Kidney epithelial cell (primary cell): ENCODE measurements at places on chromosomes 11 and 22. TPM values are rescaled to one million over a fixed set of nuclear protein-coding genes. Genes with fewer than 3 reads are reported as not detected.

SMC1B gene
- 0.08 and 0.14 TPM in 2 replicates for total RNA-seq

GTSE1 gene
- 3.8 and 4.5 TPM in 2 replicates for total RNA-seq

GRCh38 chr22:20095521-20095920, 15.5 kb downstream of the DGCR8 start:
- DNase-seq, result no peak

DNA sequence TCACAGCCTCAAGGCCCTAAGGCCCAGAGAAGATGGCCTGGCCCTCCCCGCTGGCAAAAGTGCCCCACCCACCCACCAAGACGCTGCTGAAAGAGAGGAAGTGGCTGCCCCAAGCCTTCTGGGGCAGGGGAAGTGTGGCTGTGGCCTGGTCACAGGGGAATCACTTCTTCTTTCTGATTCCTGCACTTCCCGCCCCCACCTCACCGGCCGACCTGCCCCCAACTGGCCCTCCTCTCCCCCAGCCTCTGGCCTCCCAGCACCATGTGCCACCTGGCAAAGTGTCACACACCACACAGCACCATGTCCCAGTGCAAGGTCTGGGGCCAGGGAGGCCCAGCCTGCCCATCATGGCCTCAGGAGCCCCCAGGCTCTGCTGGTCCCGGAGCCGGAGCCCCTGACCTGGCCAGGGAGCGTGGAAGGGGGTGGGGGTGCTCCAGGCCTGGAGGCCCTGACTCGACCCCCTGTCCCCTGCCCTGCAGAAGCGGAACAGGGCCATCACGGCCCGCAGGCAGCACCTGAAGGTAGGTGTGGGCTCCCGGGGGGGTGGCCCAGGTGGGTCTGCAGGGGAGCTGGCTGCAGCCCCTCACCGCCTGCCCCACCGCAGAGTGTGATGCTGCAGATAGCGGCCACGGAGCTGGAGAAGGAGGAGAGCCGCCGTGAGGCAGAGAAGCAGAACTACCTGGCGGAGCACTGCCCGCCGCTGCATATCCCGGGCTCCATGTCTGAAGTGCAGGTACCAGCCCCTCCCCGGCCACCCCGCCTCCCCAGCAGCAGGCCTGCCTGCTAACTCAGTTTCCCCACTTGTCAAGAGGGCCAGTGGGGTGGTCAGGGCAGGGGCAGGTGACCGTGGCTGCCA, 1.4 kb downstream of the TNNI2 start:
- DNase-seq, result no peak

DNA sequence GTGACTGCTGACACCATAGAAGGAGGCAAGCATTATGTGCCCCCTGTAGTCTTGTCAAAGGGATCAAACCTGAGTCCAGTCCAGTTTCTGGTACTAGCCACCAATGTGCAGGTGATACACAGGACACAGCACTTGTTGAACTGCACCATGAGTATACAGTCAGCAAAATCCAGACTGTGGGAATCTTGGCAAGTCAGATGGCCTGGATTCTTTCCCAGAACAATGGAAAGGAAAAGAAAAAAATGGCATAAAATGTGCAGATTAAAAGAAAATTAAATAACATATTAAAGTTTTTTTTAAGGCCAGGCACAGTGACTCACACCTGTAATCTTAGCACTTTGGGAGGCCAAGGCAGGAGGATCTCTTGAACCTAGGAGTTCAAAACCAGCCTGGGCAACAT, 16.8 kb downstream of the CRY2 start:
- no peak for DNase-seq

DNA sequence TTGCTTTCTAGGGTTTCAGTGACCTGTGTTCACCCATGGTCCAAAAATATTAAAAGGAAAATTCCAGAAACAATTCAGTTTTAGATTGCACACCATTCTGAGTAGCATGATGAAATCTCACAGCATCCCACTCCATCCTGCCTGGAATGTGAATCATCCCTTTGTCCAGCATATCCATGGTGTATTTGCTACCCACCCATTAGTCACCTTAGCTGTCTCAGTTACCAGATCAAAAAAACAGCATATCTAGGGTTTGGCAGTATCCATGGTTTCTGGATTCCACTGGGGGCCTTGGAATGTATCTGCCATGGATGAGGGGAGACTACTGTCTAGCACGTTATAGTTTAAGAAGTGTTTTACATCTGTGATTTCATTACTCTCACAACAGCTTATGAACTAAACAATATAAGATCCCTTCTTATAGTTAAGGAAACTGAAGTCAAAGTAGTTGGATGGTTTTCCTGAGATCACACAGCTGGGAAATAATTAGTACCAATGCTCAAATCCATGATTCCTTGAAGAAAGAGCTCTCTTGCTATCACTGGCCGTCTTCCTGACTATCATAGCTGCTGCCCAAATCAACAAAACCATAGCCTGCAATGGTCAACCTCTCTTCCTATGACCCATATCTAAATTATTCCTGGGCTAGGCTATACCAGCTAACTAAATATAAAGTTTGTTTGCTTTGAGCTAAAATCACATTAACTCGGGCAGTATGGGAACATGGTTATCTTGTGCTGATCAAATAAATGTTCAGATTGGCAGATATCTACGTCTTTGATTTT, 122.6 kb downstream of the MICAL2 start:
- peak; percentile 93 for DNase-seq

GRCh38 chr22:30308518-30309230, 18.1 kb downstream of the TBC1D10A start:
- no peak for DNase-seq

GRCh38 chr11:24872651-24873311, 375.9 kb downstream of the LUZP2 start:
- DNase-seq, result no peak

GRCh38 chr11:1559111-1559951, 12.7 kb downstream of the DUSP8 start:
- peak; percentile 71 for DNase-seq

DNA sequence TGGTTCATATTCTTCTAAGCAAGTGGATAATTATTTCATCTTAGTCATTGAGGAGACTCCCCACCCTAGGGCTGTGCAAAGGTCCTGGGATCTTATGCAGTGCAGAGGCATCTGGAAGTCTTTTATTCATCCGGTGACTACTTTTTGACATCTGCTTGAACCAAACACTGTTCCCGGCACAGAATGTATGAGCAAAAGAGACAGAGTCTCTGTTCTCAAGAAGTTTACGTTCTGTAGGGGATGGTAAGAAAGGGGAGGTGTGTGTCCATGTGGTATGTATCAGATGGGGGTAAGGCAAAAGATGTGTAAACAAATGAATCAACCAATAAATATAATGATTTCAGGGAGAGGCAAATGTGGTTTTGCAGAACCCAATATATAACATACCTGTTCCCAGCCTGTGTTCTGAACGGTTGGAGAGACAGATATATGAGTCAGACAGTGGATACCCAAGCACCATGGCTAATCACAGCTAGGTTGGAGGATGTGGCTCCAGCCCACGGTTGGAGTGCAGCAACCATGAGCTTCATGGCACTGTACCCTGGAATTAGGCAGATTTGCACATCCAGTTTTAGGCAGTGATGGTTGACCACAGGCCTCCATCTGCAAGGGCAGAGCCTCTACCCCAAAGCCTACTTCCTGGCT, 75.1 kb upstream of the CADM1 start:
- DNase-seq, result no peak

- no peak for DNase-seq
Observed at GRCh38 chr22:21639359-21639758, 2.7 kb upstream of the SDF2L1 start.
